ENCODE measurements at places on chromosomes 12 and 14. TPM values are rescaled to one million over a fixed set of nuclear protein-coding genes. Genes with fewer than 3 reads are reported as not detected.

The SLC17A8 gene
- not detected for total RNA-seq

The CLEC1B gene
- not detected for total RNA-seq

The MYH6 gene
- 0.14 TPM for total RNA-seq

The ARF3 gene
- total RNA-seq: 96.1 TPM

The TEX22 gene
- 1.4 TPM for total RNA-seq

The MLEC gene
- total RNA-seq: 70.6 TPM

The CIROP gene
- total RNA-seq: not detected

The HCAR2 gene
- total RNA-seq: not detected

The RNASE3 gene
- not detected for total RNA-seq

The SUOX gene
- total RNA-seq: 3.4 TPM
